ENCODE measurements at places on chromosomes 7 and 10. TPM values are rescaled to one million over a fixed set of nuclear protein-coding genes. Genes with fewer than 3 reads are reported as not detected.
A peak's percentile ranks its signal among the peaks of the same experiment; 100 is the strongest.

DNA sequence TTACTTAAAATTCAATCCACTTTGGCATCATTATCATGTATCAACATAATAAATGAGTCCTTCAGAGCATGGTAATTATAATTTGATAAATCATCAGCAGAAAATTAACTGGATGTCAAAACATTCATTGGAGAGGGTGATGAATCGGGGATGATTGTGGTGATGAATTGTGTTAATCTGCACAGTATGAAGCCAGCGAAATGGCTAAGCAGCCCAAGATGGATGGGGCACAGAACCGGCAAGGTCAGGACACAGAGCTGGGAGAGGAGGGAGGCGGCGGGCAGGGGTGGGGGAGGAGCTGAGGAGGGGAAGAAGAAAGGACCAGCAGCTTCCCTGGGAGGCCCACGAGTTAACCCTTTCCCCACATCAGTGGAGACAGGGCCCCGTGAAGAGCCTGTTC lies 536.1 kb downstream of the LRMDA start:
- DNase-seq = no peak

- no peak for DNase-seq
Measured at GRCh38 chr7:88395715-88396114, 89.0 kb upstream of the STEAP4 start.

DNA sequence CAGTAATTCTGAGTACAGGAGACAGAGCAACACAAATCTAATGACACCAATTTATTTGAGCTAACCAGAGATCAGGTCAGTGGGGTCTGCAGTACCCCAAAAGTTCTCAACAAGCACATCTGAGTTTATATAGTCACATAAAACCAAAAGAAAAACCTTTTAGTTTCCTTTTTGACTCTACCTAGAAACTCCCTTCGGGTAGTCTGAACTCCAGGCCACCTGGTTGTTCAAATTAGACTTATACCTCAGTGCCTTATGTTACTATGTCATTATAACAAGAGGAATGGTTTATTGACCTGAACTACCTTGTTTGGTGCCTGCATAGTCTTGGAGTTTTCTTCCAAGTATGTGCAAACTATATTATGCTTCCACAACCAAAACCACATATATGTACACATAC lies 14.6 kb downstream of the ZCWPW1 start:
- no peak for DNase-seq

DNA sequence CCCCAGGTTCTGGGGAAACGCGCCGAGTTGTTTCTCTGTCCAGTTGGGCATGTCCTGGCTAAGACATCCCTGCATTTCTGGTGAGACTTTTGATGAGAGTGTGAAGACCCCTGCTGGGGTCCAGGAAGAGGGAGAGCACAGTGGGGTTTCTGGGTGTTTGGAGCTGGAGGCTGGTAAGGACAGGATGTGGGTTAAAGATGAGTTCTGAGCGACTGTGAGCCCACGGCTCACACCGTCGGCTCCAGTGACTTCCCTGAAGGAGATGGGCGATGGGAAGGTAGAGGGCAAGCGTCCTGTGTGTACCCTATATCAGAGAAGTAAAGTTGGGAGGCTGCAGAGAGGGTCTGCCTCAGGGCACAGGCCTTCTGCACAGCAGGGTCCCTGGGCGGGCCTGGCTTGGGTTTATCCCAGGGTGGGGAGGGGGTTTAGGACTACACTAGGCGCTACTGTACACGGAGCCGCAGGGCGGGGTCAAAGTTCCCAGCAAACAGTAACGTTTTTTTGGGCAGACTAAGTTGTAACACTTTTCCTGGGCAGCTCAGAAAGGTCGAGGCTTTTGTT lies 3.6 kb downstream of the EMX2 start:
- no peak for DNase-seq

GRCh38 chr10:36448760-36449691 lies 676.4 kb upstream of the ANKRD30A start:
- DNase-seq = no peak

- DNase-seq = no peak
Measured at GRCh38 chr7:136030330-136030729, 53.2 kb upstream of the MTPN start.

GRCh38 chr10:86756511-86757112 lies at the start of gene BMPR1A:
Gene BMPR1A, plus strand, starts transcription at chr10:86756619. Its CDS starts 119,400 bp downstream, at chr10:86876019.
- DNase-seq = peak; percentile 85

DNA sequence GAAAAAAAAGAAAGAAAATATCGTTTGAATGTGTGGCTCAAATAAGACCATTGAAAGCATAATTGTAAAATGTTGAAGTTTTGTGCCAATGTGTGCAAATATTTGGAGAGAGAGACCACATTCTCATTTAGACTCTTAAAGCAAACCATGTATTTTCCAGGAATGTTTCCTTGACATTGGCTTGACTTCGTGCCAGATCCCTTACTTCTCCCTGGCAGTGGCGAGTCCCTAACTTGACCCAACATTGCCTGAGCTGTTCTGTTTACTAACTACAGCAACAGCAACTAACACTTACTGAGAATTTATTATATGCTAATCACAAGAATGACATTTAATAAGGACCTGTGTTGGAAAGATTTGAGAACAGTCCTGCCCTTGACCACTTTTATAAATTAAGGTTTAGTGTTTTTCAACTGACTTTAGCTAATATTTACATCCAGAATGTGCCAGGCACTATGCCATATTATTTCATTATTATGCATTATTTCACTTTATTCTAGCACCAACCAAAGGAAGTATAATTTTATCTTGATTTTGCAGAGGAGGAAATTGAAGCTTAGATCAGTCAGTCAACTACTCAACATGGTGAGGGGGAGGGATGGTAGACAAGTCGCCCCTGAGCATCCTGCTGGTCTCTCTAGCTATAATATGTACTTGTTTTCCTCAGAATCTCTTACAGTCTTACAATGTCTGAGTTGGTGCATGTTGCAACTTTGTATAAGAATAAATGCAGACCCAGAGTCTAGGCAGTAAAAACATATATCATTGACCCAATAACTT lies 29.7 kb downstream of the ZNF467 start:
- DNase-seq = no peak

GRCh38 chr10:73965890-73966768 lies 31.8 kb upstream of the VCL start:
- peak; percentile 71 for DNase-seq

DNA sequence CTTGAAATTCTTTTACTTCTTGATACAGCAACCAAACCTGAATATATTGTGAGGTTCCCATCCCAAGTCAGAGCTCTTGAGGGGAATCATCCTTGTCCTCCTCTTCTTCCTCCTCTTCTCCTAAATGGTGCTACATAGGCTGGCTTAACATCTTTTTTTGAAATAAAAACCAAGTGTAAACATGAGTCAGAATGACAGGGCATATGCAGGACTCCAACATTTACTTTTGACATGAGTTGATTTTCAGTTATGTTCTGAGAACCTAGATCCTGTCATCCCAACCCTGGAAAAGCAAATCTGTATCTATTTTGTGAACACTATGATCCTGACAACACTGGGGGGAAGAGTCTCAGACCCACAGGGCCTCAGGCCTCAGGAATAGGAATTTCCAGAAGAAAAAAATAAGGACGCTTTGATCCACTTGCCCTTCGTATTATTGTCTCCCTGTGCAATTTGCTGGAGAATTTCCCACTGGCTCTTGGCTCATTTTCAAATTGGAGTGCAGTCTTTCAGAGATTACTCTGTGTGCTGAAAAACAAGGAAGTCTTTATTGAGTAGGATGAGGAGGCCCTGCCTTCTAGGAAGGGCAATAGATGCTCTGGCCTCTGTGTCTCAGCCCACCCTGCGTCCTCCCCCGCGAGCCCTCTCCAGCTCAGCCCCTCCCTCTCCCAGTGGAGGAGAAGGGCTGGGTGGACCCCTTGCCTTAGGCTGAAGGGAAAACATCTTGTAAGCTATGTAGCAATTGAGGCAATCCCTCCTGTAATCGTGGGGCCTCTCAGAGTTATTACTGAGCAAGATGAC lies 121.6 kb downstream of the CREB5 start:
- DNase-seq = no peak

The AKR1C8 gene
- not detected for polyA plus RNA-seq

The ITPRIP gene
- polyA plus RNA-seq = 10.9 TPM

The IDI2 gene
- polyA plus RNA-seq = not detected

The LRRC17 gene
- polyA plus RNA-seq = 181 TPM

The BTRC gene
- polyA plus RNA-seq = 28.0 TPM

The MLXIPL gene
- 4.4 TPM for polyA plus RNA-seq
